ENCODE measurements at places on chromosomes 2 and 18.

DNA sequence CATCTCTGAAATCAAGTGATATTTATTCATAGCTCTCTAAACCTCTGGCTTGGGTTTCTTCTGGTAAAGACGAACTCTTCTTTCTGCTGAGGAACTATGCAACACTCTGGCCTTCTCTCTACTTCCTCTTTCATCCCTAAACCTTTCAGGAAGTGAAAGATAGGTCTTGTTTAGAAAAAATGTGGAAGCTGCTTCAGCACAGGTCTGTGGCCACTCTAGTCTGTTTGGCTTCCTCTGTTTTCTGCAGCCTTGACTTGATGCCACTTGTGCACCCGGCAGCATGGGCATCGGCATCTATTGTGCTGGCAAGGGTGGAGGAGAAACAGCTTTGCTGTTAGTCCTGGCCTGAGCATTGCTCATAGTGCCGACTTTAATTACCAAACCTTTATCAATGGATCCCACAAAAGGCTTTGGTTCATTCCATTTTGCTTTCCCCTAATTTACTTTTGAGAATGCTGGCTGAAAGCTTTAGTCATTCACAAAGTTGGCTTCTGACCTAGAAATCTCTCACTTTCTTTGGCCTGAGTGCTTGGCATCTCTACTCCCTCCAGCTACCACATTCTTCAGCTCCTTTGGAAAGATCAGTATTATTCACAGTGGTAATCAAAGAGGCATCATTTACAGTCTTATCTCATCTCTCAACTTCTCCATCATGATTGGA is 32.0 kb upstream of the GPR39 start:
- DNase-seq = no peak

DNA sequence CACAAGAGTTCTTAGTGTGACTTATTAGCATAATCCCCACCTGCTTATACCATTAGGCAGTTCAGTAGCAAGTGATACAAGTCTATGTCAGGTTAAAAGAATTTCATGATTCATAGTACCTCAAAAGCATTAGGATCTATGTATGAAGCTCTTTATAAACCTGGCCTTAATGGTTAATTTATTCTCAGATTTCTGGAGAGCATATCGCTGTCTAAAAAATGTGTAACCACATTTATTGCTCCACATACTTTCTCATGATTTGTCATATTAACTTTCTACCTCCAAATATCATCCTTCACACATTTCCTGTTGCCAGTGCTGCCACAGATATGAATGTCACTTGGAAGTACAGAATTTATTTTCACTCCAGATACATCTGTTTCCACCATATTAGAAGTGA is 332.8 kb upstream of the MAP2 start:
- no peak for DNase-seq

DNA sequence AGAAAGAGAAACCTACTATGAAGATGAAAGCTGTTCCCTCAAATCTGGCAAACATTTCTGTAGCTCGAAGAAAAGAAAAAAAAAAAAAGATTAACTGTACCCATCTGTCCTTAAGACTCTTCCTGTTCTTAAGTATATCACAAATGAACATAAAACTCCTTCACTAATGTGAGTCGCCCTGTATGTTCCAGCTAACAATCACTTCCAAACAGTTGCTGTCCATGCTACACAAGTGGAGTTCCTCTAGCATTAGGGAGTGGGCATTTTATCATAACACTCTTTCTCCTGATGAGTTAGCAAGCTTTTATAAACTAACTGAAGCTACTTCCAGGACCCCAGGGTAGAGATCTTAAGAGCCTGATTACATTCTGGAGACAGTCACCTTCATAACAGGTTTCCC is 5.8 kb downstream of the CUL3 start:
- DNase-seq = no peak

DNA sequence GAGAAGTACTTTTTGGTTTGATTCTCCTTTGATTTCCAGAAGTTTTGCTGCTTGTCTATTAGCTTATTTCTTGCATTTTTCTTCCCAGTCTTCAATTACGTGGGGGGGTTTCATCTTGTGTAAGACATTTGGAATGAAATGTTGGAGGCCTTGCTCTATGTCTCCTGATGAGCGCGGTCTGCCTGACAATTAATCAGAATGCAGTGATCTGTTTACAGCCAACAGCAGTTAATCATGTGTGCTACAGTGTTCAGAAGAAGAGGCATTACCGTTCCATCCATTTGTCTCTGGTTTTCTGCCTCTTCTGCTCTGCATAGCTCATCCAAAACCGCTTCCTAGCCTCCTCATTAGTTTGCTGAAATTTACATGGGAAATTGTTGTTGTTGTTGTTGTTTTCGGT is 134.4 kb upstream of the ST6GAL2 start:
- no peak for DNase-seq

GRCh38 chr2:128384956-128385355 is 66.3 kb upstream of the HS6ST1 start:
- DNase-seq = no peak

- DNase-seq = no peak
These were observed 241.4 kb downstream of the KCNS3 start for GRCh38 chr2:18119883-18120282.

- DNase-seq = no peak
These were observed 335.7 kb downstream of the PARD3B start for GRCh38 chr2:204880928-204881327.

- no peak for DNase-seq
These were observed 428.4 kb upstream of the ZEB2 start for GRCh38 chr2:144948205-144948855.

GRCh38 chr2:65075176-65075575 is 19.0 kb downstream of the CEP68 start:
- no peak for DNase-seq

All from HuH-7.5 (cell line).